ENCODE measurements at places on chromosomes 2 and 18.

GRCh38 chr18:31684279-31685096 lies at the start of gene B4GALT6:
Gene B4GALT6 (minus strand): TSS chr18:31684581. CDS start chr18:31684426, 155 bp downstream.
- no peak for DNase-seq

DNA sequence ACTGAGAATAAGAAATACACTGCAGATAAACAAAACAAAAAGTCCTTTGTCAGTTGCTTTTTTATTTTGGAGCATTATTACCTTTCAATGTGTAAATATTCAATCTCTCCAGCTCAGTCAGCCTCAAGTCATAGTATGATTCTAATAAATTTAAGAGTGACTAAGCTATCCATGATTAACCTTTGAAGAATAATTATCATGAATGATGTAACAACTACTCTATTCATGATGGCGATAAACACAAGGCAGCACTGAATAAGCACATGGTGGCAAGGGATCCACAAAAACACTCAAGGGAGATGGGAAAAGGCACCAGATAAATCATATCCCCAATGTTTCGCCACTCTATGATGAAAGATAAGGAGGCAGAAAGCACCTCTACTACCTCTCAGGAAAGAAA lies 67.0 kb downstream of the MAP4K3 start:
- DNase-seq = no peak

DNA sequence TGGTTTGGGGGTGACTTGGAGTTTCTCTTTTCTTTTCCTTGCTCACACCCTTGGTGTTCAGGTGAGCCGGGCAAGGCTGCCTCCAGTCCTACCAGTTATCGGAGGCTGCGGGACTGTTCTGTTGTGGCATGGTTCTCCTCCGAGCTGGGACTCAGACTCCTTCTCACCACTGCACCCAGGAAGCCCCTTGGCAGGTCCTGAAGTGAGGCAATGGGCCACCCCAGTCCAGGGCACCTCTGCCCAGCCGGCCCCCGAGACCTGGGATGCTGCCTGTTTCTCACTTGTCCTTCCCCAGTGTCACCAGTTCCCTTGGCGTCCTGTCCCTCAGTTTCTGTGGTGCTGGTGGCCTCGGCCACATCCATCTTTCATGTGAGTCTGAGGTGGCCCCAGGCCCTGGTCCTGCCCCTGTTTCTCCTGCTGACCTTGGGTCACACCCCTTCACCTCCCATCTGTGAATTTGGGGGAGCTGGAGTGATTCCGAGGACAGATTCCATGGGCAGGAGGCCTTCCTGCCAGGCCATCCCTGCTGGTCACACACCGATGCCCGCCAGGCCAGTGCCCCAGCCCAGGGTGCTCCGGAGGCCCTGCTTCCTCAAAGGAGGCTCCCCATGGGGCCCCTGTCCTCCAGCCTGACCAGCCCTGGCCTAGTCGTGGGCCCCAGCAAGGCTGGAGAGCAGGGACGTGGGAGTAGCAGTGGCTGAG lies 6.6 kb upstream of the KLHL30 start:
- DNase-seq = no peak

- no peak for DNase-seq
These were observed 334.7 kb downstream of the EIPR1 start for GRCh38 chr2:3042601-3043585.

DNA sequence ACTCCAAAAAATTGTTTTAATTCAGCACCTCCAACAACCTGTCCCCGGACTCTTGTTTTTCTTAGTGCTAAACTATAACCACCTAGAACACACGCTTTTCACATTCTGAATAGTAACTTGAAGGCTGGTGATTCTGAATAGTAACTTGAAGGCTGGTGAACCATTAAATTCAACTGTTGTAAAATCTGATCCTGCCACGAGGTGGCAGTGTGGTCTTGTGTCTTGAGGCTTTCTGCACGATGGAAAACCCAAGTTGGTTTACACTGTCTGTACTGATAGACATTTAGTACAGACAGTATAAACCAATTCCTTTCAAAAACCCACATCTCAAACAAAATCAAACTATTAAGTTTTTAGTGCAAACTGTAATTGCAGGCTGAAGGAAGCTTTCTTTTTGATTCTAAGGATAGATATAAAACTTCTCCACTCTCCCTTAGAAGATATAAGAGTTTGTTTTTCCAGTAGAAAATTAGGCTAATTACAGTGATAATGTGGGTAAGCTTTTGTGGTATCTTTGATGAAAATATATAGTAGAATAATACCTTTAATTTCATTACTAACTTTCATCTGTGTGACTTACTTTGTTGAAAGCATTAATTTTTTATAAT lies 57.6 kb downstream of the VAPA start:
- peak; percentile 45 for DNase-seq

GRCh38 chr2:225487878-225488416 lies 88.4 kb downstream of the NYAP2 start:
- DNase-seq = no peak

- DNase-seq = no peak
These were observed 459.8 kb downstream of the METTL4 start for GRCh38 chr18:2111456-2111855.

DNA sequence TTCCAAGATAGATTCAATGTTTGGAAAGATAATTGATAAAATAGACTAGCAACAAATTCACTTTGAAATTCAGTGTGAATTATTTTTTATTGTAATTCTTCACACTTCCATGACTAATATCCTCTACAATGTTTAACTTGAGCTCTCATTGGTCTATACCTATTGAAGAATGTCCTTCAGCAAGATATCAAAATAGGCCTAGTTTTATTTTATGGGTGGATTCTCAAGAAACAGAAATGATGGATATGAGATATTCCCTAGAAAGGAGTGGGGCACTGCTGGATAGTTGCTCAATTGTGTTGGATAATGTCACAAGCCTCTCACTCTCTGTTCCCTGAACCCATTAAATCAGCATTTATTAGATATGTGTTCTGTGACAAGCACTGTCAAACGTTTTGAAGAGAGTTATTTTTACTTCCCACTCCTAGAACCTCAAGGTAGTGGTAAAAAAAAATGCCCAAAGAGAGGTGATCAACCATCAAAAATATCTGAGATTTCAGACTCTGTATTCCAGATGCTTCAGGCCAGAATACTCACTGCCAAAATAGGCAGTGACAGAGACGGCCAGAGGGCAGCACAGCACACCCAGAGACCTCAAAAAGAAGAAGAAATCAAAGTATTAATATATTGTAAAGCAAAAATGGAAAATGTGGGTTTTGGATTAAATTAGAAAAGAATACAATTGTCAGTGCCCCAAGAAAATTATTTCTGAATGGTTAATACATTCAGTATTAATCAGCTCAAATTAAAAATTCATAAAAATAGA lies 87.5 kb downstream of the TRIB2 start:
- DNase-seq = no peak

GRCh38 chr18:58612315-58613055 lies 16.4 kb downstream of the ALPK2 start:
- DNase-seq = no peak

DNA sequence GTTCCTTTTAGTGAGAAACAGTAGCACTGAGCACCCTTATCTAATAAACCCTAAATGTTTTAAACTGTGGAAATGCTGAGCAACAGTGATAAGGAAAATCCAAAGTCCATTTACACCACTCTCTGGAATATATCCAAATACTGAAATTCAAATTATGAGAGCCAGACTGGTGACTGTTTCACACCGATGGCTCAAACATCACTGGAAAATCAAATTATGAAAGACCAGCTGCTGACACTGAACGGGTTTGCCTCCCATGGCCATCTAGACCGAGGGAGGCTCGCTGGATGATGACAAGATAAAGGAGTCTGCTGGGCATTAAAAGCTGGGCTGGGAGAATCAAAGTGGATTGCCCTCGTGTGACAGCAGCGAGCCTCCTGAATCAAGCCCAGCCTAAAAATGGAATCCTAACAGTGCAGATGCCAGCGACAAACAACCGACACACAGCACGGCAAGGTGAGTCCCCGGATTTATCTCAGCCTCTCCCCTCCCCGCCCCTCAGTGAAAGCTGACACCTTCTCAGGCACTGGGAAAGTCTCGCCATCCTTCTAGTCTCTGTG lies 30.3 kb downstream of the SERPINE2 start:
- no peak for DNase-seq

- no peak for DNase-seq
These were observed 82.2 kb downstream of the KLF7 start for GRCh38 chr2:207083361-207084110.

- DNase-seq = no peak
These were observed 65.9 kb downstream of the KCNF1 start for GRCh38 chr2:10977621-10978020.

DNA sequence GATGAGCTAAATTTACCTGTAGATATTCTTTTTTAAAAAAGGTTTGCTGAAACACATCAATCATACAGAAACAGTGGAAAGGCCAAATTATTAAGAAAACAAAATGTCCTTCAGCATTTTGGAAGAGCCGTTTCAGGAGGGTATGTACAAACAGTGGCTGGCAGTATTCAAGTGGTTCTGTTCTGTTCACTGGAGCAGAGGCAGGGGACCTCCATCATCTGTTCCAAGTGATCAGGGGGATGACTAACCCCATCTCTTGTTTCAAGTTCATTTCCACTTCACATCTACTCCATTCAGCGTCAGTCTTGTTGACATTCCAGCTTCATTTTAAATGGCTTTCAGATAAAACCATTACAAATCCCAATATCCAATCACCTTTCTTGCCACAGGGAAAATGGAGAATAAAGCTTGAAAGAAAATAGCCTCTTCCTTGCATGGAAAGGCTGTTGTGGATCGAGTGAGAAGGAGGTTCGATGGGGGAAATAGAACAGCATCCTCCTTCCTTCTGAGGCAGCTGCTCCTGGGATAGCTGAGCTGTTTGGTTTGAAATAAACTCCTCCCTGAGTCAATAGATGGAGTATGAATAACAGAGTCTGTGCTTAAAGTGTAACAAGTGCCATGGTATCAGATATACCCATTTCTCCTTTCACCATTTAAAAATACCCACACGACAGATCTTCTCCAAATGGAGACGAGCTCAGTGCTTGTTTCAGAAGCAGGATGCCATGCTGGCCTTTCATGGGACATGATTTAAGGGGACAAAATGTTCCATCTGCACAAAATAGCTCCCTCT lies 63.7 kb upstream of the OTOF start:
- DNase-seq = no peak

DNA sequence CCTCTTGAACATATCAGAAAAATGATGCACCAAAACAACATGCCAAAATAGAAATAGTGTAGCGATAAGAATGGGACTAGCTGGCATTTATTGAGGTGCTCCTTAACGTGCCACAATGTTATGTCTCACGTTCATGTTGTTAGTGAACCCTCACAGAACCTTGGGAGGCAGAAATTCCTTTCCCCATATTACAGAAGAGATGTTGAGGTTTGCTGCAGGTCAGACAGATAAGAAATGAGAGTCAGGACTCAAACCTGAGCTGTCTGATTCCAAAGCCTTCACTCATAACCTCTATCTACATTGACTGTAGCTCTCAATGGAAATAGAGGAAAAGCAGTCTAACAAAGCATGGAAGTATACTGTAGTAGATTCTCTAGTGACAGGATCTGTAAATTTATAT lies 163.3 kb upstream of the STK17B start:
- no peak for DNase-seq

DNA sequence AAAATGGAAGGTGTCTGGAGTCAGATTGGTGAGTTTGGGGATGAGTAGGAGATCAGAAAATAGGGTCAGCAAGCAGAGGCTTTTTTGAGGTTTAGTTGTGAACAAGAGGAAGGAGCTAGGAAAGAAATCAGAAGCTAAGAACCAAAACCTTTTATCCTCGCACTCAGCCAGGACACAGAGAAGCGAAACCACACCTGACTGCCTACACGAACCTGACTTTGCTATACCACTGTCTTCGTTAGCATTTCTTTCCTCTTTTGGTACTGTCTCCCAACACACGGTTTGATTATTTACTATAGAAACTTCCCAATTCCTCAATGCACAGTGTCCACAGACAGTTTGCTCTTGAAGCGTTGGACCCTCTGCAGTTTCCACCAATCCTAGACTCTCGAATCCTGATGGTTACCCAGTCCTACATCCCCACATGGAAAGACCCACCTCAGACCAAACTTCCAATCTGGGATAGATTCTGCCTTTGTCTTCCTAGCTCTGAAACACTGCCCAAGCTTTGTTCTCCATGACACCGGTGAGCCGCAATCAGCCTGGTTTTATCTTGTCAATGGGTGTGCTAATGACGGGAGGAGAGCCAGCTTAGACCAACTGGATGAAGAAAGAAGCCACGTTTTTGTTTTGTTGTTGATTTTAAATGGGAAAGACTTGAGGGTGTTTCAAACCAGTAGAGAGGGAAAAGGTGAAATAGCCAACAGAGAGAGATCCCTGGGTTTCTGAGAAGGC lies 137.4 kb downstream of the CABLES1 start:
- no peak for DNase-seq

Measured in stimulated activated CD8-positive, alpha-beta memory T cell treated with anti-CD3 and anti-CD28 coated beads, Interleukin-2, amount 100 ng/mL, for 1 hour (primary cell).